Placental pericyte (primary cell): ENCODE measurements at places on chromosomes 13 and 19. TPM values are rescaled to one million over a fixed set of nuclear protein-coding genes. Genes with fewer than 3 reads are reported as not detected.

The STAP2 gene
- total RNA-seq, result 3.1 and 5.5 TPM in 2 replicates

The RNF17 gene
- total RNA-seq, result 0.88 TPM in 1 of 2 replicates, not detected in the other

The GNG7 gene
- 0.44 TPM in 1 of 2 replicates, not detected in the other for total RNA-seq

The STOML3 gene
- not detected in 2 replicates for total RNA-seq

The ACP4 gene
- not detected in 2 replicates for total RNA-seq

The B3GNT8 gene
- 0.66 and 1.7 TPM in 2 replicates for total RNA-seq
